ENCODE measurements at places on chromosomes 12 and 14.

GRCh38 chr12:92973614-92974013 is 44.5 kb upstream of the EEA1 start:
- H3K27ac ChIP-seq, result no peak overlapping the region
- peaks cover 5% of the 10 kb centered on the region for H3K4me1 ChIP-seq
- no peak for DNase-seq
- H3K4me3 ChIP-seq, result no peak overlapping the region
- H3K36me3 ChIP-seq, result no peaks in the 10 kb centered on the region

DNA sequence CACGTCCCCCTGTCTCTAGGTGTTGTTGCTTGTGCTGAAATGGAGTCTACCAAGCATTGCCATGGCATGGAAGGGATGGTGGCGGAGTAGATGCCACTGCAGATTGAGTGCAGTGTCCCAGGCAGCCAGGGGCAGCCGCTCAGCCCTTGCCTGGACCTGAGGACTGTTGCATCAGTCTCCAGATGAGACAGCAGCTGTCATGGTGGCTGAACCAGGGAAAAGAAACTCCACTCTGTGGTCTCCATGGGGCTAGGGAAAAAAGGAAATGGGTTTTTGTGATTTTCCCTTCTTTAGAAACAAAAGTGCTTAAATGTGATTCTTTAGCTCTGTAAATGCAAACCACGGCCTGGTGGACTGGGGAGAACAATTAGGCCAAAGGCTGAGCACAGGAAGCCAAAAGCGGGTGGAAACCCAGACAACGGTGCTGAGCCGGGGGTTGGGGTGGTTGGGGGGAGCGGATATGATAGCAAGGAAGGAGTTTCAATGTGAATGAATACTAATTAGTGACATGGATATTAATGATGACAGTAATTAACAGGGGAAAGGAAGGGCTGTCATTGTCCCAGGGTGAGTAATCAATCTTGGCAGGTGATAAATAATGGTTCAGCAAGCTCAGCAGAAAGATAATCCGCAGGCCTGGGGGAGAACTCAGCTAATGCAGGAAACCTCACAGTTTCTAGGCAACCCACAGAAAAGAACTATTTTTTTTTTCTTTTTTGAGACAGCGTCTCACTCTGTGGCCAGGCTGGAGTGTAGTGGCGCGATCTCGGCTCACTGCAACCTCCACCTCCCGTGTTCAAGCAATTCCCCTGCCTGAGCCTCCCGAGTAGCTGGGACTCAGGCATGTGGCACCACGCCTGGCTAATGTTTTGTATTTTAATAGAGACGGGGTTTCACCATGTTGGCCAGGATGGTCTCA is 442.6 kb downstream of the DPF3 start:
- no peaks in the 10 kb centered on the region for H3K36me3 ChIP-seq
- H3K4me3 ChIP-seq, result no peak overlapping the region
- H3K27ac ChIP-seq, result no peak overlapping the region
- H3K4me1 ChIP-seq, result peaks cover 17% of the 10 kb centered on the region
- no peak for DNase-seq
- no peaks in the 10 kb centered on the region for H3K27me3 ChIP-seq

DNA sequence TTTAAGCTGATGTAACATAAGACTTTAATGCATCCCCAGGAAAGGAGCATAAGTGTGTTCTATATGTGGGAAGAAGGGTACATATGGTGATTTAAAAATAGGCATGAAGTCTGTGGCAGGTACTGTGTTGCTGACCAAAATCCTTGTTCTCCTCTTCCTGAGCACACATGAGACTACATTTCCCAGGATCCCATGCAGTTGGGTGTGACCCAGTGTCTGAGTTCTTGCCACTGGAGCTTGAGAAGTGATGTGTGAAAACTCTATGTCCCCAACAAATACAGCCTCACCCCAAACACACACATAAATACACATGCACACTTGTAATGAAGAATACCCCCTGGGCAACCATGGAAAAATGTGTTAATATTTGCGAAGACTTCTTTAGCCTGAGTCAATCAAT is 8.5 kb upstream of the SMIM10L1 start:
- H3K4me1 ChIP-seq, result peaks cover 6% of the 10 kb centered on the region
- H3K36me3 ChIP-seq, result no peaks in the 10 kb centered on the region
- DNase-seq, result no peak
- no peaks in the 10 kb centered on the region for H3K27me3 ChIP-seq

DNA sequence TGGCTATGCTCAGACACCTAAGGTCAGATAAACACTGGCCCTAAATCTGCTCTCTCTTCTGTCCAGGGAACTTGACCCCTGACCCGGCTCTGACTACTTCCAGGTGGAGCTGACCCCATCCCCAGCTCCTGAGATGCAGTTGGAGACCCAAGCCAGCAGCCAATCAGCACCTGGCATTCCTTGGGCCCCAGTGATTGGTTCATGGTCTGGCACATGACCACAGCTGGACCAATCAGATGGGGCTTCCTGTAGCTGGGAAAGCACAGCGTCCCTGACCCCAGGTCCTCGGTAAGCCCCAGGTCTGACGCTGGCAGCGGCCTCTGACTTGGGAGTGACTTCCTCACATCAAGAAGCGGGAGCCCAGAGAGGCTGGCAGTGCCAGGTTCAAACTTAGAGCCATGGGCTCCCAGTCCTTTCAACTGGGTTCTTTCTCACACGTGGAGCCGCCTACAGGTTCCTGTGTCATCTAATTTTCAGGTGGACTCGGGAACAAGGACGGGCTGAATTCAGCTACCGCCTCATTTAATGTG is 915.4 kb upstream of the TMEM132C start:
- H3K27ac ChIP-seq, result no peak overlapping the region
- H3K4me1 ChIP-seq, result no peaks in the 10 kb centered on the region
- no peak overlapping the region for H3K4me3 ChIP-seq

- H3K36me3 ChIP-seq, result no peaks in the 10 kb centered on the region
- H3K27me3 ChIP-seq, result no peaks in the 10 kb centered on the region
- H3K4me1 ChIP-seq, result peaks cover 18% of the 10 kb centered on the region
Observed at GRCh38 chr14:70809225-70810219, at the start of gene MAP3K9. Gene MAP3K9, minus strand, starts transcription at chr14:70809513. Its CDS starts 342 bp downstream, at chr14:70809171.

DNA sequence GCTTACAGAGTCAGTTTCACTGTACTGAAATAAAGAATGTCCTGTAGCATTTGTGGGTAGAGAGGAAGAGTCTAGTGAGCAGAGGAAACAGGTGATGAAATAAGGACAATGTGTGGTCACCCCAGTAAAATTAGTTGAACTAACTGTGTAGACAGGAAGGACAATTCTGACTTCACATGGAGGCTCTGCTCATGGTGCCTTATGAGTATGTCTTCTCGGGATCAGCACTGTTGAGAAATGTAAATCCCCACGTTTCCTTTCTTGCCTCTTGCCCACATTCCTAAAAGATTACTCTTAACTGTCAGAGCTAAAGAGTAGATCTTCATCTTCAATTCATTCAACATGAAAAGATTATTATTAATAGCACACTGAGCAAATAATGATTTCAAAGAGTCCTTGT is 113.2 kb upstream of the FLRT2 start:
- H3K4me1 ChIP-seq, result no peaks in the 10 kb centered on the region
- no peaks in the 10 kb centered on the region for H3K27me3 ChIP-seq
- no peak for DNase-seq
- H3K27ac ChIP-seq, result no peak overlapping the region
- H3K4me3 ChIP-seq, result no peak overlapping the region

GRCh38 chr14:103361867-103362266 is 23.3 kb upstream of the MARK3 start:
- H3K27me3 ChIP-seq, result no peaks in the 10 kb centered on the region
- no peaks in the 10 kb centered on the region for H3K4me1 ChIP-seq
- H3K36me3 ChIP-seq, result no peaks in the 10 kb centered on the region
- peak overlapping the region; percentile 10 for H3K27ac ChIP-seq

DNA sequence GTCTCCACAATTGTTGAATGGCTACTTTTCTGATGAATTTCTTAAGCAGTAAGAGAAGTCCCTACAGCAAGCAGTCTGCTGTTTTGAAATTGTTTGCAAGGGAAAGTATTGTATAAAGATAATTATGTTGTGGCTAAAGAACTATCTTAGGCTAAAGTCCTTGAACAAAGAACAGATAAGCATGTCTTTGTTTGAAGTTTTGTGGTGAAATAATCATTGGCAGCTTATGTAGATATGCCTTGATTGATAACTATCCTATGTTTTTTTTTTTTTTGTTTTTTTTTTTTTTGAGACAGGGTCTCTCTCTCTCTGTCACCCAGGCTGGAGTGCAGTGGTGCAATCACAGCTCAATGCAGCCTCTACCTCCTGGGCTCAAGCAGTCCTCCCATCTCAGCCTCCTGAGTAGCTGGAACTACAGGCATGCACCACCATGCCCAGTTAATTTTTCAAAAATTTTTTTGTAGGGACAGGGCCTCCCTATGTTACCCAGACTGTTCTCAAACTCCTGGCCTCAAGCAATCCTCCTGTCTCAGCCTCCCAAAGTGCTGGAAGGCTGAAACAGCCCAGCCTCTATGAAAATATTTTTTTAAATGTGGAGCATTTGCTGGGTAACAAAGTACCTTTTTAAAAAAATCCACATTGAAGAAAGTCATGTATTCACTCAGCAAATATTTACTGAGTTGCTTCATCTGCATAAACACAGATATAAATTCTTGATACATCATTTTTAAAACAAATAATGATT is 80.8 kb downstream of the LLPH start:
- H3K27me3 ChIP-seq, result no peaks in the 10 kb centered on the region
- H3K27ac ChIP-seq, result no peak overlapping the region
- H3K4me3 ChIP-seq, result no peak overlapping the region
- no peak for DNase-seq
- no peaks in the 10 kb centered on the region for H3K36me3 ChIP-seq

GRCh38 chr14:59438195-59438647 is 27.0 kb downstream of the GPR135 start:
- no peaks in the 10 kb centered on the region for H3K36me3 ChIP-seq
- H3K27ac ChIP-seq, result no peak overlapping the region
- no peaks in the 10 kb centered on the region for H3K27me3 ChIP-seq
- peaks cover 12% of the 10 kb centered on the region for H3K4me1 ChIP-seq
- no peak for DNase-seq
- no peak overlapping the region for H3K4me3 ChIP-seq

GRCh38 chr14:103104389-103104653 is 9.8 kb downstream of the EXOC3L4 start:
- no peak overlapping the region for H3K27ac ChIP-seq
- peaks cover 40% of the 10 kb centered on the region for H3K4me1 ChIP-seq
- DNase-seq, result no peak
- H3K27me3 ChIP-seq, result peaks cover 25% of the 10 kb centered on the region
- H3K36me3 ChIP-seq, result no peaks in the 10 kb centered on the region

DNA sequence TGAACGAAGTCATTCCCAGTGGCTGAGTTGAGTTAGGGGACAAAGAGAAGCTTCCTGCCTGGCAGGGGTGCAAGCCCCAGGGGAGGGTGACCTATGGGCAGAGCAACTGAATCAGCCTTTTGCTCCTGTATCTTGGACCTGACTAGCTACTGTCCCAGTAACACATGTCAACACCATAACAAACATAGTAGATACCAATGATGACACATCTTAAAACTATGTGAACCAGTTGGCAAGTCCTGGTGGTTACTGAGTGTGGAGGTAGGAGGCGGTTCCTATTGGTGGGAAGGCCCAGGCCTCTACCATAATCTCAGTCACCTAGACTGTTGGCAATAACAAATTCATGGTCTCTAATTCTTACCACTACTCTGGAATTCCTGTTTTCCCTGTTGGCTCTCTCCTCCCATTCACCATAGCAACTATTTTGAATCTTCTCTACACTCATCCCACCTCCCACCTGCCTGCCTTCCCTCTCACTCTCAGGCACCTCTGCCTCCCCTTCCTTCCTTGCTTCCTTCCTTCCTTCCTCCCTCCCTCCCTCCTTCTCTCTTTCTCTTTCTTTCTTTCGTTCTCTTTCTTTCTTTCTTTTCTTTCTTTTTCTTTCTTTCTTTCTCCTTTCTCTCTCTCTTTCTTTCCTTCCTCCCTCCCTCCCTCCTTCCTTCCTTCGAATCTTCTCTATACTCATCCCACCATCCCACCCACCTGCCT is 8.1 kb upstream of the P2RX7 start:
- H3K27ac ChIP-seq, result no peak overlapping the region
- no peaks in the 10 kb centered on the region for H3K27me3 ChIP-seq
- H3K4me3 ChIP-seq, result no peak overlapping the region
- no peak for DNase-seq
- H3K36me3 ChIP-seq, result no peaks in the 10 kb centered on the region

- no peaks in the 10 kb centered on the region for H3K4me1 ChIP-seq
- DNase-seq, result no peak
- no peak overlapping the region for H3K27ac ChIP-seq
- H3K27me3 ChIP-seq, result no peaks in the 10 kb centered on the region
- H3K36me3 ChIP-seq, result no peaks in the 10 kb centered on the region
Observed at GRCh38 chr12:56411781-56412639, 37.2 kb downstream of the TIMELESS start.

- peaks cover 16% of the 10 kb centered on the region for H3K4me1 ChIP-seq
- no peaks in the 10 kb centered on the region for H3K27me3 ChIP-seq
- H3K4me3 ChIP-seq, result no peak overlapping the region
- DNase-seq, result no peak
Observed at GRCh38 chr14:64550621-64551333, 1.0 kb downstream of the PPP1R36 start.

DNA sequence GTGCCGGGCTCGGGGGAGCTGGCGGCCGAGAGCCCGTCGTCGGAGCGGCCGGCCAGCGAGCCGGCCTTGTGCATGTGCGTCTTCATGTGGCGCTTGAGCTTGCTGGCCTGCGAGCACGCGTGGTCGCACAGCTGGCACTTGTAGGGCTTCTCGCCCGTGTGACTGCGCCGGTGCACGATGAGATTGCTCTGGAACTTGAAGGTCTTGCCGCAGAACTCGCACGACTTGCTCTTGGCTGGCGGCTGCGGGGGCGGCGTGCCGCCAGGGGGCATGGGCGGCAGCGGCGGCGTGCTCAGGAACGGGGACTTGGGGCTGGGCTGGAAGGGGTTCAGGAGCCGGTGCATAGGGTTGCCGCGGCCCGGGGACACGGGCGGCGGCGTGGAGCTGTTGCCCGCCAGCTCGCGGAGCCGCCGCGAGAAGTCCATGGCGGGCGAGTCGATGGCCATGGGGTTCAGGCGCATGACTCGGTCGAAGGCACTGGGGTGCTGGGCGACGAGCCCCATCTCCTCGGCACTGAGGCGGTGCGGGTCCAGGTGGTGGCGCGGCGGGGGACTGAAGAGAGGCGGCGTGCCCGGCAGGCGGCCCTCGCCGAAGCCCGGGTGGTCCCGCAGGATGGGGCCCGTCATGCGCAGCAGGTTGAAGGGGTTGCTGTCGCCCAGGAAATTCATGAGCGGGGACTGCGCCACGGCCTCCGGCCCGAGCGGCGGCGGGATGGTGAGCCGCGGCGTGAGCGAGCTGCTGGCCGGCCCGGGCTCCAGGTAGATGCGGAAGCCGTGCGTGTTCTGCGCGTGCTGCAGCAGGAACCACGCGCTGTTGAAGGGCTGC is 96.5 kb downstream of the BCL11B start:
- H3K4me3 ChIP-seq, result no peak overlapping the region
- peak; percentile 79 for DNase-seq
- peaks cover 20% of the 10 kb centered on the region for H3K4me1 ChIP-seq
- no peak overlapping the region for H3K27ac ChIP-seq
- no peaks in the 10 kb centered on the region for H3K36me3 ChIP-seq
